GM19239 (cell line): ENCODE measurements at places on chromosomes 2 and 18.
A peak's percentile ranks its signal among the peaks of the same experiment; 100 is the strongest.

DNA sequence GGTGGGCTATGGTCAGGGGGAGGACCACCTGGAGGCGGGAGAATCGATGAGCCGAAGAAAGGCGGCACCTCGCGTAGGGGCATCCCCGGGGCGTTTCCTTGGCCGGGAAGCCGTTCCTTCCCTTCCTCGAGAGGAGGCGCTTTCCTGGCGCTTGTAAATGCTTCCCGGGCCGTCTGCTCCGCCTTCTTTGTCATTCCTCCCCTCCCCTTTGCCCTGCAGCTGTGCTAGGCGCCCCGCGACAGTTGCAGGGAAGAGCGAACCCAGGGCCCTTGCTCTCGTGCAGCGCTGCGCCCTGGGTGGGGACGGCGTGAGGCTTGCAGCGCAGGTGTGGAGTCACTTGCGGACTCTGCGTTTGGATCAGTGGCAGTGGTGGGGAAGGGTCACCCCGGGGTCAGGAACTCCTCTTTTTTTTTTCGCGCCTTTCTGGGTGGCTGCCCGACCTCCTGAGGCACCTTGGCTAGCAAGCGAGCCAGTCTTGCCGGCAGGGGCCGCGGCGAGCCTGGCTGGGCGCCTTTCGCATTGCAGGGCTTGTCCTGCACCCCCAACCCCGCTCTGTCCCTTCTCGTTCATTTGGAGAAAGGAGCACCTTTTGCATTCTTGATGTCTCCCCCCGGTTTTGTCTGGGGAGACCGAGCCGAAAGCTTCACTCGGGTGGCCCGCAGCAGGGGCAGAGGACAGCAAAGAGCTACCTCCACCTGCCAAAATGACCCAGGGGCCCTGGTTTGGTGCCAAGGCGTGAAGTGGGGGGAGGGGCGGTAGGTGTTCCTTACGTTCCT, 858 bp downstream of the KCNS3 start:
- DNase-seq: peak; percentile 35

GRCh38 chr2:128626760-128627511, 308.3 kb upstream of the HS6ST1 start:
- DNase-seq: no peak

GRCh38 chr2:11056614-11057013, 98.7 kb upstream of the SLC66A3 start:
- DNase-seq: no peak

DNA sequence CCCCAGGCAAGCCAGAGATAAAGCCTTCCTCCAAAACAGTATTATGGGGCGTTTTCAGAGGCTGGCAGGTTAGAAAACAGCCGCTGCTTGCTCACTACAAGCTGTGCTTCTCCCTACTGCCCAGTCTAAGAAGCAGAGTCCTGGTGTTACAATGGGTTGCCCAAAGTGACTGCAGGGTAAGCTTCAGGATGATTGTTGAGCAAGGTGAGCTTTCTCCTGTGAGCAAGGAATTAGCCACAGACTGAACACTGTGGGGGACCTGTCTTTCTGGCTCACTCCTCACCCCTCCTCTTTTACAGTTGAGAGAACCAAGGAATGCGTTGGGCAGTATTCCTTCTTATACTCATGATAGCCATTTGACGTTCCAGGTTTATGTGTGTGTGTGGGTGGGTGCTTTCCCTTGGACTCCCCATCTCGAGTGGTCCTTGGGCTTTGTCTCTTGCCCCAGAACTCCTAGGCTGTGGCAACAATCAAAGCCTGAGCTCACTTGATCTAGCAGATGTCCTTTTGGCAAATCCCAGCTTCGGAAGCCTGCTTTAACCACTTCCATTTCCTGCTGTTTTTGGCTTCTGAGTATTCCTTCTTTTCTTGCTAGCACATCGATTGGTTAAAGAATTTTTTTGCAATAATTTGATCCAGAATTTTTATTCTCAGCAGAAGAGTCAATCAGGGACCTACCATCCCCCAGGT, 47.5 kb downstream of the KDM3A start:
- DNase-seq: no peak

GRCh38 chr2:208990716-208991115, 433.1 kb upstream of the MAP2 start:
- no peak for DNase-seq

DNA sequence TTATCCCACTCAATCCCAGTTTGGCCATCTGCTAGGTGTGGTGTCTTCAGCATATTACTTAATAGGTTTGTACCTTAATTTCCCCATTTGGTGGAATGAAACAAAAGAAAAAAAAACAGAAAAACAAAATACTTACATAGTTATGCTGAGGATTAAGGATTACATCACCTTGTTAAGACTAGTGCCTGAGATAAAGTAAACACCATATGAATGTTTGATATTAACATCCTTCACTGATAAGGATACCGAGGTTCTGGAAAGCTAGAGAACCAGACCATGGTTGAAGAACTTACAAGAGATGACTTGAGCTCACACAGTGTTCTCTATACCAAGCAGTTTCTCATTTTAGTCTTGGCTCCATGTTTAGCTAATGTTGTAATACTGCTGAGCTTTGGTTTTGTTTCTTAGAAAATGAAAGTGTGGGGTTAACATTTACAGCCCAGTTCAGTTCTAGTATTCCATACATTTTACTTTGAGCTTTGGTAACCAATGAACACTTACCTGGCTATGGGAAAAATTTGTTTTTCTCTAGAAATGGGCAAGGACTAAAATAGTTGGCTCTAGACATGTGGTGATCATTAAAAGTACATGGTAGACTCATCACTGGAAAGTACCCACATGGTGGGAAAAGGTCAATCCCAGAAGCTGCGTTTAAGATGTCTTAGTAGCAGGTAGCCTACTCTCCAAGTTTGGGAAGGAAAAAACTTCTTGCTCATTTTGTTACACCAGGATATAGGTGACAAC, 5.8 kb upstream of the GPD2 start:
- no peak for DNase-seq

DNA sequence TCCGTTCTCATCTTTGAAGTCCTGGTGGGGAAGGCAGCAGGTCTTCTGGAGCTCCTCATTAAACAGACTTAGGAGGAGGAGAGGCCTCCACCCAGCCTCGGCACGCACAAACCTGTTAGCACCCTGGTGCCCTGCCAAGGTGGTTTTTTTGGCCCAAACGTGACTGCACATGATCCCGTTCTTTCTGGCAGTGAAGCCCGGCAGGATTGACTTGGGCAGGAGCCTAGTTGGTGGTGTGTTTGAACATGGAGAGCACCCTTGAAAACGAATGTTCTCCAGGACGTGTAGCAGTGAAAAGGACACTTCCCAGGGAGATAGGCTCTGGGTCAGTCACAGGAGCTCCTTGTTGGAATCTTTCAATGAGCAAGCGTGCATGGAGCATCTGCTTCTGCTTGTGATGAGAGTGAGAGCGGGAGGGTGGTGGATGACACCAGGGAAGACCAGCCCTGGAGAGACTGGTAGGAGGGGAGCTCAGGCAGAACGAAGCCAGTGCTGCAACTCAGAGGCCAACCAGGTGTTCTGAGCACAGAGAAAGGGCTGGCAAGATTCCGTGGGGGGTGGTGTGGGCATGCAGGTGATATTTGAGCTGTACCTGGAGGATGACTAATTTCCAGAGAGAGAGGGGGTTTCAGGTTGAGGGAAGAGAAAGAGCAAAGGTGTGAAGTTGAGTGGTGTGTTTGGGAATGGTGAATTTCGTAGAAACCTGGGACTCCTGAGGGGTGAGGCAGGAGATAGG, 73.8 kb downstream of the TANC1 start:
- no peak for DNase-seq

- DNase-seq: no peak
Observed at GRCh38 chr2:96113367-96113677, 3.0 kb downstream of the ADRA2B start.

- no peak for DNase-seq
Observed at GRCh38 chr2:108833219-108833618, 46.6 kb downstream of the CCDC138 start.
